ENCODE measurements at places on chromosomes 16 and 17. TPM values are rescaled to one million over a fixed set of nuclear protein-coding genes. Genes with fewer than 3 reads are reported as not detected.

The TBC1D3C gene
- total RNA-seq, result not detected

The KRT12 gene
- total RNA-seq, result not detected

GRCh38 chr17:52064791-52065211 is 93.7 kb downstream of the CA10 start:
- no peaks in the 10 kb centered on the region for H3K4me1 ChIP-seq
- no peaks in the 10 kb centered on the region for H3K27me3 ChIP-seq
- no peak overlapping the region for H3K27ac ChIP-seq

DNA sequence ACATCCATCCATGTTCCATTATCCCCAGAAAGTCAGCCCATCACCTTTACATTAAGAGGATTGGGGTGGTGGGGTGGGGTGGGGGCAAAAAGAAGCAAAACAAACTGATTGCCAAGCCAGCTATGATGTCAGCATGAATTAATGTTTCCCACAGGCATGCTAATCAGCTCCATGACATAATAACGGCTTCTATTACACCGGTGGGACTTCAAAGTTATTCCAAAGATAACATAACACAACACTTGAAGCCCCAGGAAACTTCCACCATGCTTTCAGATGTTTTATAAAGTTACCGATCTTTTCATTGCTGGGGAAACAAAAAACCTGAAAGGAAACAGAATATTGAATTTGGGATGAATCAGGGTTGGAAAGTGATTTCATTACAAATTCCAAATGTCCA is 155.9 kb upstream of the IRX5 start:
- H3K27ac ChIP-seq, result no peak overlapping the region
- no peaks in the 10 kb centered on the region for H3K4me1 ChIP-seq
- no peak overlapping the region for H3K4me3 ChIP-seq
- no peak for DNase-seq
- no peaks in the 10 kb centered on the region for H3K36me3 ChIP-seq

The MT1B gene
- not detected for total RNA-seq

- no peak overlapping the region for H3K27ac ChIP-seq
- H3K36me3 ChIP-seq, result no peaks in the 10 kb centered on the region
- no peaks in the 10 kb centered on the region for H3K4me1 ChIP-seq
- no peak overlapping the region for H3K4me3 ChIP-seq
These were observed 868 bp downstream of the CCDC154 start for GRCh38 chr16:1443403-1443973.

The KRT33A gene
- total RNA-seq, result not detected

GRCh38 chr16:28212532-28212873 is 738 bp upstream of the XPO6 start:
- peaks cover 14% of the 10 kb centered on the region for H3K4me1 ChIP-seq
- peak overlapping the region; percentile 85 for H3K4me3 ChIP-seq
- no peak for DNase-seq

DNA sequence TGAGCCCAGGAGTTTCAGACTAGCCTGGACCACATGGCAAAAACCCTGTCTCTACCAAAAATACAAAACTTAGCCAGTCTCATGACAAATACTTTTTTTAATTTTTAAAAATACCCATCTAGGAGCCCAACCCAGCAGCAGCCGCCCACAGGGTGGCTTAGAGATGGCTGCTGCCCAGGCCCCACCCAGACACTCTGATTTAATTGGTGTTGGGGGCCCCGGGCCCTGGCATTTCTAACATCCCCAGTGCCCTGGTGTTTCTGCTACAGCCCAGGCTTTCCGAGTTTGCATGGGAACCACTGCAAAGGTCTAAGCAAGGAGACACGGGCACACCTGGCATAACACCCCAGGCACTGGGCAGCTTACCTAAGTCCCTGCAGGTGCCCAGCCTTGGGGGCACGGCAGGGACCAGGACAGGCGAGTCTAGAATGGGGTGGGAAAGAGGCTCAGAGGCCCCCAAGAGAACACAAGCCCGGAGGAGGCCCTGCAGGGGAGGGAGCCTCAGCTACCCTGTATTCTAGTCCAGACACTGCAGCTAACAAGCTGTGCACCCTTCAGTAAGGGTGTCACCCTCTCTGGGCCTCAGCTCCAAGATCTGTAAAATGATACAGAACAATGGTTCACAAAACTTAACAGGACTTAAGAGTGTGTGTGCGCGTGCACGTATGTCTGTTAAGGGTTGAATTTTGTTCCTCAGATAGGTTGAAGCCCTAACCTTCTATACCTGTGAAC is 48.8 kb downstream of the RMI2 start:
- no peak for DNase-seq
- no peaks in the 10 kb centered on the region for H3K36me3 ChIP-seq
- H3K4me1 ChIP-seq, result no peaks in the 10 kb centered on the region
- H3K4me3 ChIP-seq, result no peak overlapping the region
- no peaks in the 10 kb centered on the region for H3K27me3 ChIP-seq

DNA sequence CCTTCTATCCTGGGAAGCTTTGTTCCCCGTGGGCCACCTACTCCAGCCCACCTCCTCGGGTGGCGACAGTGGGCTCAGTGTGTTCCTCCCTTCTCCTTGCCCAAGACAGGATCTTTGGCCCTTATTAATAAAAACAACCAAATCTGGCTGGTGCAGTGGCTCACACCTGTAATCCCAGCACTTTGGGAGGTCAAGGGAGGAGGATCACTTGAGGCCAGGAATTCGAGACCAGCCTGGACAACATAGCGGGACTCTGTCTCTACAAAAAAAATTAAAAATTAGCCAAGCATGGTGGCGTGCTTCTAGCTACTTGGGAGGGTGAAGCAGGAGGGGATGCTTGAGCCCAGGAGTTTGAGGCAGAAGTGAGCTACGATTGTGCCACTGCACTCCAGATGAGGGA is 42.2 kb downstream of the SOCS1 start:
- no peak overlapping the region for H3K4me3 ChIP-seq
- H3K27ac ChIP-seq, result no peak overlapping the region
- no peaks in the 10 kb centered on the region for H3K4me1 ChIP-seq
- H3K27me3 ChIP-seq, result peaks cover 3% of the 10 kb centered on the region
- H3K36me3 ChIP-seq, result no peaks in the 10 kb centered on the region
- DNase-seq, result no peak

The TLCD2 gene
- total RNA-seq, result 6.0 TPM

GRCh38 chr16:3770530-3770929 is 53.2 kb upstream of the TRAP1 start:
- no peak overlapping the region for H3K4me3 ChIP-seq
- no peaks in the 10 kb centered on the region for H3K27me3 ChIP-seq
- no peak overlapping the region for H3K27ac ChIP-seq

The PABPN1L gene
- total RNA-seq, result not detected

DNA sequence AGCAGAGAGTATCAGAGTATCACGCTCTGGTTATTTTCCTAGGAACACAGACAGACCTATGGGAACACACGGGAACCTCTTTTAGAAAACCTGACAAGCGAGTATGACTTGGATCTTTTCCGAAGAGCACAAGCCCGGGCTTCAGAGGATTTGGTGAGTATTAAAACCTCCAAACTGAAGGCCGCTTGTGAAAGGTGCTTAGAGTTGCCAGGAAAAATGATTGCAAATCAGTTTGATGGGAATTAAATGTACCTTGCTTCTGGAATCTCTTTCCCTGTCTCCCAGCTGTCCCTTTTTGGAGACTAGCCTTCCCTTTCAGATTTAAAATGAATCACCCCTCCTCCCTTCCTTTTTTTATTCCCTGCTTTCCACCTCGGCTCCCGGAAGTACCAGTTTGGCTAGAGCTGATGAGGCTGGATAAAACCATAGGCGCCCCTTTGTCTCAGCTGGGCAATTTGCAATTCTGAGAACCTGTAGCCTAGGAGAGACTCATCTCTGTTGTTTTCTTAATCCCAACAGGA is 27.3 kb downstream of the KAT7 start:
- H3K27me3 ChIP-seq, result no peaks in the 10 kb centered on the region
- no peak overlapping the region for H3K27ac ChIP-seq
- H3K4me3 ChIP-seq, result no peak overlapping the region

DNA sequence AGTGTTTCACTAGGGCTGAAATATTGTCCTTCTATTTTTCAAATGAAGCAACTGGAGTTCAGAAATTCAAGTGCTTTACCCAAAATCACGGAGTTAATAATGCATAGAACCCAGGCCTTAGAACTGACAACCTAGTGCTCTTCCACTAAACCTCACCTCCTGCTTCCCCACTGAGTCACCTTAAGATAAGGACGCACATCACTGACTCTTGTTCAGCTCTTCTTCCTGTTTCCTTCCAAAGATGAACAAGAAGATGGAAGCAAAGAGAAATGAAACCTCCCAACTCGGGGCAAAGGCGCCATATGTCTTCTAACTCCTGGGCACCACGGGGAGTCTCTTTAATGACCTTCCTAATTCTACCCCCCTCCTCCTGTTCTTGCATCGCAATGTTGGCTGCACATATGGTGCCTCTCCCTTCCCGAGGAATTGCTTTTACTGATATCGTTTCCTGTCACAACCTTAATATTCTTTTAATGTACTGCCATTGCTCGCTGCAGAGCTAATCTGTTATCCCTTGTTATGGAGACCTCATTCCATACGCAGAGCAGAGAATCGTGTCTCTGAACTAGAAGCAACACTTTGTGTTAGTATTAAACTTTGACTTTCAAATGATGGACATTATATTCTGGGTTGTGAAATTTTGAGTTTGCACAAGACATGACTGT is 591.4 kb downstream of the TMEM114 start:
- no peak for DNase-seq
- H3K27ac ChIP-seq, result no peak overlapping the region
- H3K36me3 ChIP-seq, result no peaks in the 10 kb centered on the region
- H3K27me3 ChIP-seq, result no peaks in the 10 kb centered on the region

The TBC1D3 gene
- total RNA-seq, result not detected

The USP7 gene
- total RNA-seq, result 96.9 TPM

- DNase-seq, result no peak
- peaks cover 2% of the 10 kb centered on the region for H3K27me3 ChIP-seq
- no peak overlapping the region for H3K4me3 ChIP-seq
- H3K36me3 ChIP-seq, result no peaks in the 10 kb centered on the region
- peaks cover 6% of the 10 kb centered on the region for H3K4me1 ChIP-seq
These were observed 33.0 kb downstream of the C16orf54 start for GRCh38 chr16:29712809-29713208.

- peak overlapping the region; percentile 90 for H3K27ac ChIP-seq
- peak; percentile 42 for DNase-seq
- no peak overlapping the region for H3K4me3 ChIP-seq
- H3K4me1 ChIP-seq, result peaks cover 37% of the 10 kb centered on the region
- H3K27me3 ChIP-seq, result no peaks in the 10 kb centered on the region
- H3K36me3 ChIP-seq, result no peaks in the 10 kb centered on the region
These were observed 42.7 kb downstream of the SOCS3 start for GRCh38 chr17:78316867-78317789.

DNA sequence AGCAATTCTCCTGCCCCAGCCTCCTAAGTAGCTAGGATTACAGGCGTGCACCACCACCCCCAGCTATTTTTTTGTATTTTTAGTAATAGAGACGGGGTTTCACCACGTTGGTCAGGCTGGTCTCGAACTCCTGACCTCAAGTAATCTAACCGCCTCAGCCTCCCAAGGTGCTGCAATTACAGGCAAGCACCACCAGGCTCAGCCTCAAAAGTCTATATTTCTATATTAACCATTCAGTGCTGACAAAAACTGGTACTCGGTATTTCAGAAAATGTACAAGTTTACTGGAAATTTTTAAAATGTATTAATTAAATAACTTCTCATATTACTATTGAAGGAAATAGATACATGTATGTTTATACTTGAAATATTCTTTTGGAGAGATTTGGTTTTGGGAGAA is 1.4 kb upstream of the HEXD start:
- no peaks in the 10 kb centered on the region for H3K27me3 ChIP-seq
- peaks cover 7% of the 10 kb centered on the region for H3K4me1 ChIP-seq
- no peaks in the 10 kb centered on the region for H3K36me3 ChIP-seq
- no peak for DNase-seq
- no peak overlapping the region for H3K4me3 ChIP-seq

DNA sequence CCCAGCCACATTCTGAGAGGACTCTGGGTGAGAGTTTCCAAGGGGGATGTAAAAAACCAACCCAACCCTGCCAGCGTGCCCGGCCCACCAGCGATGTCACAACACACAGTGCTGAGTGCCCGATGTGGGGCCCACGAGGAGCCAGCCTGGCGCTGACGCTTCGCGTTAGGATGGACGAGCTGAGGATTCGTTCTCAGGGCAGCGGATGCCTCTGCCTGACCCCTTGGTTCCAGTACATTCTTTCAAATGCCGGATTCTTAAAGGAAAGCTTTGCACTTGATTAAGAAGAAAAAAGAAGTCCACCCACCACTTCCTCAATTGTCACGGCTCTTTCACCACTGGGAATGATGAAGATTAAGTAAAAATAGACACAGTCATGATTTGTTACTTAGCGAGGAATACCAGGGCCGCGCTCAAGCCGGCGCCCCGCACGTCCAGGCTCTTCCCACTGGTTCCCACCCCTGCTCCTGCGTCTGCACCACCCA is 79.4 kb downstream of the IRF8 start:
- H3K4me1 ChIP-seq, result no peaks in the 10 kb centered on the region
- no peaks in the 10 kb centered on the region for H3K36me3 ChIP-seq
- H3K4me3 ChIP-seq, result no peak overlapping the region
- no peak overlapping the region for H3K27ac ChIP-seq
- peaks cover 37% of the 10 kb centered on the region for H3K27me3 ChIP-seq

GRCh38 chr16:67396159-67397035 is 3.1 kb upstream of the TPPP3 start:
- no peaks in the 10 kb centered on the region for H3K36me3 ChIP-seq
- no peak overlapping the region for H3K4me3 ChIP-seq
- peaks cover 25% of the 10 kb centered on the region for H3K4me1 ChIP-seq
- H3K27me3 ChIP-seq, result peaks cover 3% of the 10 kb centered on the region
- DNase-seq, result peak; percentile 60
- H3K27ac ChIP-seq, result no peak overlapping the region

- peak; percentile 73 for DNase-seq
- H3K27ac ChIP-seq, result peak overlapping the region; percentile 25
- no peak overlapping the region for H3K4me3 ChIP-seq
- no peaks in the 10 kb centered on the region for H3K36me3 ChIP-seq
- H3K27me3 ChIP-seq, result no peaks in the 10 kb centered on the region
- H3K4me1 ChIP-seq, result peaks cover 13% of the 10 kb centered on the region
These were observed 47.9 kb upstream of the HNF1B start for GRCh38 chr17:37792787-37793186.

DNA sequence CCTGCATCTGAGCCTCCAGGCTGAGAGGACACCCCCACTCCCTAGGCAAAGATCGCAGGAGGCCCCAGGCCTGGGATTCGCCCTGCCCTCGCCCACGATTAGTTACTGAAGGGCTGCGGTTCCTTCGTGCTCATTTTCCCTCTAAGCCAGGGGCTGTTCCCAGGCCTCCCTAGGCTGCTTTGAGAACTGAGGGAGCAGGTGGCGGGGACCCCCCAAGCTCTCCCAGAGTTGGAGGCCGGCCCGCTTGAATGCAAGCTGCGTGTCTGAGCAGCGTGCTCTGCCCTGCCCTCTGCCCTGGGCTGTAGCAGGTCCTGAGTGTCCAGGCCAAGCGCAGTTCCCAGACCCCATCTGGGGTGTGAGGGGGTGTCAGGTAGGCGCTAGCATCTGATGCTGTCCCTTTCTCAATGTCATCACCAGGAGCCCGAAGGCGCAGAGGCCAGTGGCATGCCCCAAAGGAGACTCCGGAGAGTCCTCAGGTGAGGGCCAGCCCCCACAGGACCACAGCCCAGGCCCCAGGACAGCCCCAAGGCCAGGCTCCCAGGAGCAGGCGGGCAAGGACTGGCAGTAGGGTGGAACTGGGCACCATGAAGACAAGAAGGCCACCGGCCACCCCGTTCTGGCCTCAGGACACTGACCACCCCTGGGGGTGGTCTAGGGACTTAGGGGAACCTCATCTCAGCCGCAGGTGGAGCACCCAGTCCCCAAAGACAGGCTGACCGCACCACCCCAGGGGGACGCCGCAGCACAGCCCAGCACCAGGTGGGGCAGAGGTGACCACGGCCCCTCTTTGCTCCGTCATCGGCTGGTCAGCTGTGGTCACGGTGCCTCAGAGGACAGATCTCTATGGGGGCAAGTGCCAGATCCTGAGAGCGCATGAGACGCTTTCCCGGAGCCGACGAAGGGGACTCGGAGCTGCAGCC is 14.6 kb downstream of the ENDOV start:
- H3K36me3 ChIP-seq, result no peaks in the 10 kb centered on the region
- no peak overlapping the region for H3K27ac ChIP-seq
- no peaks in the 10 kb centered on the region for H3K4me1 ChIP-seq
- DNase-seq, result no peak
- no peak overlapping the region for H3K4me3 ChIP-seq
